NCI-H1105 (cell line): ENCODE measurements at places on chromosomes 5 and 9.
A peak's percentile ranks its signal among the peaks of the same experiment; 100 is the strongest.

GRCh38 chr9:4936277-4936676 is 48.8 kb upstream of the JAK2 start:
- no peak for DNase-seq

GRCh38 chr5:59164041-59164830 is 581.4 kb downstream of the RAB3C start:
- DNase-seq = no peak

- DNase-seq = no peak
Measured at GRCh38 chr5:999032-999501, 9.5 kb upstream of the NKD2 start.

GRCh38 chr5:41641621-41642020 is 131.2 kb upstream of the PLCXD3 start:
- no peak for DNase-seq

DNA sequence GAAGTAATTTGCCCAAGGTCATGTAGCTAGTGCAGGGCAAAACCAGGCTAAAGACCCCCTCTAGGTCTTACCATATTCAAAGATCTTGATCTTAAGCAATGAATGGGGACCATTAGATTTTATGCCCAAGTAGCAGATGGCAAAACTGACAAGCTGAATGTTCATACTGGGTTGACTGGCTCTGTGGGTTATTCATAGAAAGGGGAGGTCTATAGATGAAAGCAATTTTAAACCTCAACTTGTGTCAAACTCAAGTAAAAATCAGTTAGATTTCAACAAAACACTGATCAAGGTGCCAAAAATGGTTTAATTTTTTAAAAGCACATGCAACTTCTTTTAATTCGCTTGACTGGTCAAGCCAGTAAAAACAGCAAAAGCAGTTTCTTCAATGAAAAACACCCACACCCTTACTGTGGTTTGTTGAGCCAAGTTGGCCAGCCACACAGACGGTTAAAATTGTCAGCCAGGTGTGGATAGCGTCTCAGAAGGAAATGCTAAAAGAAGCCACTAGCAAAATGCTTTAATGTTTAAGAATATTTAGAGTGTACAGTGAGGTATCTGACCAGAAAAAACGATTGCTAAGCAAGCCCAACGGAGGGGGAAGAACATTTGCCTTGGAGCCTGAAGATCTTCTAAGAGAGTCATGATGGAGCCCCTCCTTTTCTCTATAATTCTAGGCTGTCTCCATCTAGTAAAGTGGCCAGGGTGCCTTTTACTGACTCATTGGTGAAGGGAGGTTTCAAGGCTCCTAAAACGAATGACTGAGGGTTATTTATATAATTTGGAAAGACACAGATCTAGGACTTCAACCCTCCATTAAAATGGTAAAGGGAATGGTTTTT is 539.6 kb upstream of the CLINT1 start:
- DNase-seq = no peak

DNA sequence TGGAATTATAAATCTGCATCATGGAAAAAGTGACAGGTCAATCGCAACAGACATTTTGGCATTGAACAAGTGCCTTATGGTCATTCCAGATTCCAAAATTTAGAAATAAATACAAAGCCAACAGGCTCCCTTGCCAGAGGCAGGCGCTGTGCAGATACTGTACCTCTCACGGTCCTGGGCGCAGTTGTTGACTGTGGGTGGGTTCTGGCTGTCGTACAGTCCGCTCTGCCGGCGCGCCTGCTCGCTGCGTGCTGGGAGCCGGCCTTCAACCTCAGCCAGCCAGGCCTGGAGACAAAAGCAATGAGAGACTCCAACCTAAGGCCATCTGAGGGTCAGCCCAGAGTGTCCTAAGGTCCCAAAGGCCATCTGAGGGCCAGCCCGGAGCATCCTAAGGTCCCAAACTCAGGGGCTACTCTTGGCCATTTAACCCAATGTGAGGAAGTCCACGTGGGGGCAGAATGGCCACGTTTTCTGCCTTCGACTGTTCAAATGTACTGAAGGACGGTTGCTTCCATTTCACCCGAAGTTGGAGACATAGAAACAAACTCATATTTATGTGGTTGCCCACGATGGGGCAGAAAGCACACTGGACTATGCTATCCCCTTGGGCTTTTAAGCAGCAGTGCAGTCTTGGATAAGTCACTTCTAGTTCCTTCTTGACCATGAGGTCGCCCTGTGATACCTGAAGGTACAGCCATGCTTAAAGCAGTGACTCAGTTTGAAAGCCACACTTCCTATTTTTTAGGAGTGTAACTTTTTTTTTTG is 65.2 kb downstream of the USP20 start:
- DNase-seq = no peak

GRCh38 chr5:64458948-64459347 is 46.9 kb upstream of the RGS7BP start:
- no peak for DNase-seq

- DNase-seq = no peak
Measured at GRCh38 chr9:16611001-16611400, 259.5 kb downstream of the BNC2 start.

GRCh38 chr9:27183701-27184100 is 74.7 kb downstream of the TEK start:
- DNase-seq = no peak

DNA sequence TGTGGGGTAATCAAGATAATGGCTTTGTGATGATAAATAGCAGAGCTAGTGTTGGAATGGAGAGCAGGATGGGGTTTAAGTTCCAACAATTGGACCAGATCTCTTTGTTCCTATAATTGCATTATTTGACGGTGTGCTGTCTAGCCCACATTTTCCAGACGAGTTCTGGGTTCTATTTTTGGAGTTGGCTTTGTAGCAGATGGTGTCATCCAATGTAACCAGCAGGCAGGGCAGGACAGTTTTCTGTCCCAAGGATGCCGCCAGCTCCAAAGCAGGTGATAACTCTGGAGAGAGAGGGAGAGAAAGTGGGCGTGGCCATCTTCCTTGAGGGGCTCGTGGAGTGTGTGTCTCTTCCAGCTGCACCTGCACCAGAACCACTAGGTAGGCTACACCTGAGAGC is 251.3 kb downstream of the KIF4B start:
- DNase-seq = no peak

GRCh38 chr5:158691631-158692255 is 408.0 kb downstream of the EBF1 start:
- peak; percentile 17 for DNase-seq

GRCh38 chr5:7902201-7902600 is 33.3 kb downstream of the MTRR start:
- no peak for DNase-seq
